ENCODE measurements at places on chromosomes 11 and 22.
A peak's percentile ranks its signal among the peaks of the same experiment; 100 is the strongest.

GRCh38 chr11:10483584-10483983 is 28.5 kb downstream of the AMPD3 start:
- no peak for DNase-seq

DNA sequence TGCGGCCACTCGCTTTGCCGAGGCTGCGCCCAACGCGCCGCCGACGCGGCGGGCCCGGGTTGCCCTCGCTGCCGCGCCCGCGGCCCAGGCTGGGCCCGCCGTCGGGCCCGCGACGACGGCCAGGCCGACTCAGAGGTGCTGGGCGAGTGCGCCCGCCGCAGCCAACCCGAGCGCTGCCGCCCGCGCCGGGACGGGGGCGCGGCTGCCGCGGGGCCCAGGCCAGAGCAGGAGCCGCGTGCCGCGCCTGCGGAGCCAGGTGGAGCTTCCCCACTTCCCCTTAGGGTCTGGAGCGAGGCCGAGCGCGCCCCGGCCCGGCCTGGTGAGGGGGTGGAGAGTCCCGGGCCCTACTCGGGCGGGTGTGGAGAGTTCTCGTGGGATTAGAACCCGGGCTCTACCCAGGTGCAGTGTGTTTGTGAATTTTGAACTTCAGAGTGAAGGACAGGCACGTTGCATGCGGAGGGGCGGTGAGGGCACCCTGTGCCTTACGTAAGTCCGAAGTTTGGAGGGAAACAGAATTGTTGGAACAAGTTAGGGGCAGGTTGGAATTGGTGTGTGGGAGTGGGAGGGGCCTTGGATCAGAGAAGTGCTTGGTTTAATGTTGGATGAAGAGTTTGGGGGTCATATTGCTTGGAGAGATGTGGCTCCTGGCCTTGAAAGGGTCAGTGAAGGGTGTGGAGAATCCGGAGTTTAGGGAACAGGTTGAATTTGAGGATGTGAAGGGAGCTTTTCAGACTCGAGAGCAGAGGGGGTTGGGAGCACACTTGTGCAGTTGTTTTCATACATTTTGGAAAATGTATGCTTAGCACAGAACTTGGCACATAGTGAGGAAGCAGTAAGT is 697 bp downstream of the RNF169 start:
- peak; percentile 86 for DNase-seq

DNA sequence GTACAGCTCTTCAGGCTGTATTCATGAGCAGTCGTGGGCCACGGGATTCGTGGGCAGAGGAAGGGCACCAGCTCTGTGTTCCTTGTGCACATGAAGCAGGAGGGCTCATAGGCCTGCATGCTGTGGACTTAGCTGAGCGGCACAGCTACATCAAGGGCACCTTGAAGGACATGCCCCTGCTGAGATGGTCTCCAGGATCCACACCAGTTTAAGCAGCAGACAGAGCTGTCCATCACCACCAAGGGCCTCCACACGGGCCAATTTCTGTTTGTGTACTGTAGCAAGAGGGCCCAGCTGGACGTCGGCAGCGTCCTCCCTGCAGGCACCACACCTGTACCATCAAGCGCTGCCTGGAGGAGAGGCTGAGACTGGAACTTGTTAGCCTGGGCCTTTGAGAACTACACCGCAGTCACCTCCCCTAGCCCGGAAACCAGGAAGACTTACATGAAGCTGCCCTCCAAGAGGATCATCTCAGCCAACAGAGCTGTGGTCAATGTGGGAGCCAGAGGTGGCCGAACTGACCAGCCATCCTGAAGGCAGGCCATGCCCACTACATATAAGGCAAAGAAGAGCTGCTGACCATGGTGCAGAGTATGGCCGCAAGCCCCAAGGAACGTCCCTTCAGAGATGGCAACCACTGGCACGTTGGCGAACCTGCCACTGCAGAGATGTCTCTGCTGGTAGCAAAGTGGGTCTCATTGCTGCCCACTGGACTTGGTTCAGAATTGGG is 32.7 kb upstream of the GNB1L start:
- DNase-seq, result no peak

DNA sequence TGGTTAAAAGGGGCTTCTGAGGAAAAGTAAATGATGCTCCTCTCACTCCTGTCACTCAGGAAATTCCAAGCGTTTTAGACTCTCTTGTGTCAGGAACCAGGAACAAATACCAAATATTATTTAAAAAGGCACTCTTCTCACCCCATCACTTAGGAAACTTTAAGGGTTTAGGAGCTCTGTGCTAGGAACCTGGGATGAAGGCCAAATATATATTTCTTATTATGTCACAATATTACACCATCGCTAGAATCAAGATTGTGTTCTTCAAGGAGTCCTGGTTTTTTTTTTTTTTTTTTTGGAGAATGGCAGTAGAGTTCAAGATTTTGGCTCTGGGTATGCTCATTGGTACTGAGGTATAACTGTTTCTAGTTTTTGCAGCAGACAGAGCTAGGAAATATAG is 79.0 kb upstream of the HEPHL1 start:
- no peak for DNase-seq

GRCh38 chr11:61536676-61537270 is 28.2 kb downstream of the LRRC10B start:
- no peak for DNase-seq

GRCh38 chr11:12686246-12687060 is 12.2 kb downstream of the TEAD1 start:
- no peak for DNase-seq

DNA sequence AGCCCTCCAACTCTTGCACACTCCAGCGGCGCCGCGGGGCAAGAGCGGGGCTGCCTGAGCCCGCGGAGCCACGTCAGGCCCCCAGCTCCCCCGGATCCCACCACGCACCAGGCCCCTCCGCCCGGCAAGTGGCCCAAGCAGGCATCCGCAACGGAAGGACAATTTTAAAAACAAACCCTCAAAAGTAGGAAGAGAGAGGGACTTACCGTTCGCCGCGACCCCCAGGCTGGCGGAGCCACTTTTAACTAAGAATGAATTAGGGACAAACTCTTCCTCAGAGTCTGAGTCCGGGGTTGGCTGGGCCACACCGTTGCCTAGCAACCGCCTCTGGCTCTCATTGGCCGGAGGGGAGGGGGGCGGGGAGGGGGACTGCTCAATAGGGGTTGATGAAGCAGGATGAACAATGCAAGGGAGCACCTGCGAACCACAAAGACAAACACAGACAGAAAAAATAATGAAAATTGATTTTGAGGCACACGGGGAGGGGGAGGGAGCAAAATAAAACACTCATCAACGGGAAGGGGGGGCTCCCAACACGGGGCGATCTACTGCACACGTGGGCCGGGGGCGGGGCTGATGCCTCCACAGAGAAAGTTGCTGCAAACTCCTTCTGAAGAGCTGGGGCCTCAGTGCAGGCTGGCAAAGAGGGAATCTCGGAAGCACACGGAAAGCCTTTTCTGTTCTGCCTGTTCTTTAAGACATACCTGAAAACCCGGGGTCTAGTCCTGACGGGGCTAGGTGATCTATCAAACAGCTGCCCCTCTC is 387.5 kb upstream of the NARS2 start:
- DNase-seq, result peak; percentile 28

- peak; percentile 93 for DNase-seq
Measured at GRCh38 chr11:587978-588380, 11.7 kb downstream of the PHRF1 start.

- no peak for DNase-seq
Measured at GRCh38 chr22:16933291-16934282, 74.4 kb downstream of the GAB4 start.

- DNase-seq, result no peak
Measured at GRCh38 chr11:6693342-6694228, 10.4 kb upstream of the MRPL17 start.

Measured in small intestine (tissue), 16 donors.